ENCODE measurements at places on chromosomes 7 and 10.
A peak's percentile ranks its signal among the peaks of the same experiment; 100 is the strongest.

- DNase-seq, result no peak
These were observed 769.3 kb downstream of the KCNMA1 start for GRCh38 chr10:76868098-76868977.

DNA sequence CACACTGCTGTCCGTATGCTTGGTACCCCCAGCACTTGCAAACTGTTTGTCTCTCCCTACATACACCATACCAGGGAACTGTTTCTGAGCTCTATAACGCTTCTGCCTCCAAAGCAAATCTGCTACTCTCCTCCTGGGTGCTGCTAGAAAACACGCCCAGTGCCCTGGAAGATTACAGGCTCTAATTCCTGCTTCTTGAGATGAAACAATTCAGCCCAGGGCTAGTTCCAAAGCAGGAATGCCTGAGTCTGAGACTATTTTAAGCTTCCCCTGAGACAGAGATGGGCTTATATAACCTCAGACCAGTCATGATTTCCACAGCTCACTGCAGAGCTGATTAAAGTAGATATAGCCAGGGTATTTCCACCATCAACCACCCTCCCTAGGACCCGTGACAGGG is 327.1 kb downstream of the GPR158 start:
- DNase-seq, result no peak

GRCh38 chr7:124566583-124566982 is 199.0 kb downstream of the GPR37 start:
- DNase-seq, result no peak

DNA sequence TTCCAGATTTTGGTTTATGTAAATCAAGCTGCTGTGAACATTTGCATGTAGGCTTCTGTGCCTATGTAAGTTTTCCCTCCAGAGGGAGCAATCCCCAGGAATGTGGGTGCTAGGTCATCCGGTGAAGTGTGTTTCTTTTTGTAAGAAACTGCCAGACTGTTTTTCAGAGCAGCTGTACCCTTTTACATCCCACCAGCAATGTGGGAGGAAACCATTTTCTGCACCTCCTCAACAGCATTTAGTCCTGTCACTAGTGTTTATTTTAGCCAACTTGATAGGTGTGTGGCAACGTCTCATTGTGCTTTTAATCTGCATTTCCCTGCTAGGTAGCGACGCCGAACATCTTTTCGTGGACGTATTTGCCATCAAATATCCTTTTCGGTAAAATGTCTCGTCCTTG is 395.7 kb upstream of the FOXK1 start:
- no peak for DNase-seq

GRCh38 chr10:64103750-64104470 is 582.7 kb downstream of the REEP3 start:
- no peak for DNase-seq

- DNase-seq, result no peak
These were observed 160.7 kb upstream of the ZNF32 start for GRCh38 chr10:43809211-43809930.

DNA sequence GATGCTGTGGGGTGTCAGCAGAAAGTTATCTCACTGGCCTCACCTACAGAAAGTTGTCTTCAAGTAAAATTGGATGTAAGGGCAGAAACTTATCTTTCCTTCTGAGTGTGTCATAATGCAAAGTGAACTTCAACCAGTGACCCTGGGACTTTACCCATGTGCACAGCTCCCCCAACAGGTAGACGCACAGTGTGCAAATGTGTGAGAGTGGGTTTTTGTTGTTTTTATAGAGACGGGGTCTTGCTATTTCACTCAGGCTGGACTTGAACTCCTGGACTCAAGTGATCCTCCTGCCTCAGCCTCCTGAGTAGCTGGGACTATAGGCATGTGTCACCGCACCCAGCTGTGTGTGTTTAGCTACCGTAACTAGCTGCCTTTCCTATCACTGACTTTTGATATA is 6.4 kb upstream of the KAZALD1 start:
- DNase-seq, result no peak

DNA sequence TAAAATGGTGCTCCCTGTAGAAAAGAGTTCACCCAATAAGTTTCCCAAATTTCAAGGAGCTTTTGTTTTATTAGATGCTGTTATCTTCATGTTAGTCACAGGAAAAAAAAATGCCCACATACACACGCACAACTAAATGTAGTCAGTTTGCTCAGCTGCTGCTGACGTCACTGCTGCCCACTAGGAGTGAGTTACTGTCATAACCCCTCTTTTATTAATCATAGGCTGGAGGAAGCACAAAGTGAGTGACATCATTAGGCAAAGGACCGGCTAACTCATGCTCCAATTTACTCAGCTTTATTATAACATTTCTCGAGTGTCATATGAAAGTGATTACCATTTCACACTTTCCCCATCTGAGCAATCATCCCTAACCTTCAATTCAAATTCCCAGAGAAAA is 6.7 kb upstream of the INHBA start:
- DNase-seq, result peak; percentile 95

- peak; percentile 86 for DNase-seq
These were observed 6.8 kb upstream of the LAT2 start for GRCh38 chr7:74202841-74203556.

DNA sequence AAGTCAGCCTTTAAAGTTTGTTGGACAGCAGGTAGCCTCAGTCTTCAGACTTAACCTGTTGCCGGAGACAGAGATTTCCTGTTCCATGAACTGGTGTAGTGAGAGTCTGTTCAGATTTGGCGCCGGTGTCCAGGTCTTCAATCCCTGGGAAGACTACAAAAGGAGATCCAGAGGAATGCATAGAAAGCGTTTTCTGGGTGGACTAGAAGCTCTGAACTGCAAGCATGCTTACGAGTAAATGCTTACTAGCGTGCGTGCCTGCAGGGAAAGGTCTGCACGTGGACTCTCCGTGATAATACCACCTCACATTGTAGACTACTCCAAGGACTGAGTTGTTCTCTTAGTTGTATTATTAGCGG is 878 bp downstream of the GLRX3 start:
- no peak for DNase-seq

DNA sequence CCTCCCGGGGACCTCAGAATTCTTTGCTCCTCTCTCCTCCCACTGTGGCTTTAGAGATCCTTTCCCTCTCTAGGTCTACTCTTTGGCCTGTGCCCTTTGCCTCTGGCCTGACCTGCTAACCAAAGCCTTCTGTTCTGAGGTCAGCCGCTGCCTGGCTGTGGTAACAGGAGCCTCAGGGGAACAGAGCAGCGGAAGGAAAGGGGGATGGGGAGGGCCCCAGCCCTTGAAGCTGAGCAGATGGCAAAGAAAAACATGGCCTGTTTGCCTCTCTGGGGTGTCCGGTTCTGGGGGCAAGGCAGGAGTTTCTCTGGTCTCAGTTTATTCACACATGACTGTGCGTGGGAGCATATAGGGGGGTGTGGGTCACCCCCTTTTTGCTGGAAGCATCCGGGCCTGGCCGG is 28.2 kb downstream of the COL26A1 start:
- DNase-seq, result no peak

DNA sequence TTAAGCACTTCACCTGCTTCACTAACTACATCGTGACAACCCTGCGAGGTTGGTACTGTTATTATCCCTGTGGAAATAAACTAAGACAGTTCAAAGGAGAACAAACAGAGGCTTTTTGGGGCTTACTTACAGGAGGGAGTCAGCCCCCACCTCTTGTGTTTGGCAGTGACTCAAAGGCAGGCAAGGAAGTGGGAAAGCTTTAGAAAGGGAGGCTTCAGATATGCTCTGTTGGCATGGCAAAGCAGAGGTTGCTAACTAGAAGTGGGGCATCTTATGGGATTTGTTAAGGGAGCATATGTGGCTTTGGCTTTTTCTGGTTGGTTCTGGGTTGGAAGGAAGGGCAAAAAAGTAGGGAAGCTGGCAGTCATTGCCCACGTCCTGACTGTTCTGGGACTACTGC is 84.8 kb upstream of the AOAH start:
- no peak for DNase-seq

- peak; percentile 45 for DNase-seq
These were observed 35.2 kb downstream of the CYP17A1 start for GRCh38 chr10:102801978-102802377.

GRCh38 chr7:115007751-115008150 is 85.9 kb downstream of the MDFIC start:
- DNase-seq, result no peak

- peak; percentile 89 for DNase-seq
These were observed 5.4 kb downstream of the WDR86 start for GRCh38 chr7:151404216-151405011.

DNA sequence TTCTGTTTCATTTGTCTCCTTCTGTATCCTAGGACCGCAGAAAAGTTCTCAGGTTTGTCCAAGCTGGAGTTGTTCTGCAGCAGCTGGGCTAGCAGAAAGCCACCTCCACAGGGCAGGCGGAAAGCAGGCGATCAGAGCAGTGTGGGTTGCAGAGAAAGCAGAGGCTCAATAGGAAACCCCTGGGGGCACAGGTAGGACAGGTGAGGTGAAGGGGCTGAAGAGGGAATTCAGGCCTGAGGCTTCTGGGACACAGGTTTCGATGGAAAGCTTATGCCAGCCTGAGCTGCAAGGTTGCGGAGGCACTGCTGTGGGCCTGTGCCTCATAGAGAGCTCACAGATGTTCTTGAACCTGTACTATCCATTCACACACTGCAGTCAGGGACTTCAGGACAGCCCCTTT is 194.9 kb upstream of the TPK1 start:
- DNase-seq, result no peak

- DNase-seq, result no peak
These were observed 61.6 kb upstream of the LBX1 start for GRCh38 chr10:101290881-101291280.

DNA sequence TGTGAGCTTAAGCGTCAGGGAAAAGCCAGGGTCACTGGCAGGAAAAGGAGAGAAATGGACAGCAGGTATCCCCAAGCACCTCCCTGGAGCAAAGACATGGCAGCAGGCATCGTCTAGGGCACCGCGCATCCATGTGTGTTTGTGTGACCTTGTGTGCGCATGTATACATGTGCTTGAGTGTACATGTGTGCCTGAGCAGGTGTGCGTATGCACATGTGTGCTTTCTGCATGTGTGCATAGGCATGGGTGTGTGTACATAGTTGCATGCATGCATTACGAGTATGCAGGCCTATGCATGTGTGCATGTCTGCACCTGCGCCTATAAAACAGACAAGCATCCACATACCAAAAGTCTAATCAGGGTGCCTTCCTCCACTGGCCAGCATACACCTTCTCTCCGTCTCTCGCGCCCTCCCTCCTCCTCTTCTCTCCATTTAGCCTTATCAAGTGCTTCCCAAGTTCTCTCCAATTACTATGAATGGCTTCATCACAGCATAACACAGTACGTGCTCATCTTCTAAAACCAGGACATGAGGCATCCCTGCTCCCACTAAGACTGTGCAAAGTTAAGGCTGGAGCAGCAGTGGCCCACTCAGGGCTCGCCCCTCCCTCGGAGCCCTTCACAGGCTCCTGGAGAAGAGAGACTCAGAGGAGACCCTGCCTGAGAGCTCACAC is 30.6 kb downstream of the RASGEF1A start:
- DNase-seq, result no peak

GRCh38 chr7:90552521-90552920 is 43.6 kb upstream of the CDK14 start:
- DNase-seq, result peak; percentile 47

DNA sequence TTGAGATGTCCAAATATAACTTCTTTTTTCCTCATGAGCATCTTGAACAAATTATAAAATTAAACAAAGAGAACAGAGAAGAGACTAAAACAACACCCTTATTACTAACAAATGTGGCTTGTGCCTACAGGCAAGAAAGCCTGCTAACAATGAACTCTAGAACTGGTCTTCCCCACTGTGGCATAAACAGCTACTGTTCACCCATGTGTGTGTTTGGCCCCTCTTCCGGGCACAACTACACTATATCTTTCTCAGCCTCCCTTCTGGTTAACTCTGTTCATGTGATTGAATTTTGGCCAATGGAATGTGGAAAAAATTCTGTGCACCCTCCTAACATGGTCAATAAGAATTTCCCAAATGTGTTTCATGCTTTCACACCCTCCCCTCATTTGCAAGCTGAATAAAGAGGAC is 117.0 kb downstream of the KBTBD2 start:
- no peak for DNase-seq

DNA sequence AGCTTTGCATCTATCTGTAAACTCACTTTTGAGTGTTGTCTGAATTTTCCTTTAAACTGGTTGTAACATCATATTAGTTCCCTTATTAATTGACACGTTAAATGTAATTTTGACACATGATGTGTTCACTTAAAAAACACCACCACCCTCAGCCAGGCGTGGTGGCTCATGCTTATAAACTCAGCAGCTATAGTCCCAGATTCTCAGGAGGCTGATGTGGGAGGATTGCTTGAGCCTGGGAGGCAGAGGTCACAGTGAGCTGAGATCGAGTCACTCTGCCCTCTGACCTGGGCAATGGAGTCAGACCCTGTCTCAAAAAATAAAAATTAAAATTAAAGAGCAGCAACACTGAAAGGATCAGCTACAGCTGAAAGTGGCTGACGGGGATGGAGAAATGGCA is 60.0 kb upstream of the CYTH3 start:
- DNase-seq, result peak; percentile 2

- no peak for DNase-seq
These were observed 1007.2 kb downstream of the REEP3 start for GRCh38 chr10:64528294-64529002.

GRCh38 chr7:159084069-159084801 is 60.4 kb downstream of the VIPR2 start:
- no peak for DNase-seq

DNA sequence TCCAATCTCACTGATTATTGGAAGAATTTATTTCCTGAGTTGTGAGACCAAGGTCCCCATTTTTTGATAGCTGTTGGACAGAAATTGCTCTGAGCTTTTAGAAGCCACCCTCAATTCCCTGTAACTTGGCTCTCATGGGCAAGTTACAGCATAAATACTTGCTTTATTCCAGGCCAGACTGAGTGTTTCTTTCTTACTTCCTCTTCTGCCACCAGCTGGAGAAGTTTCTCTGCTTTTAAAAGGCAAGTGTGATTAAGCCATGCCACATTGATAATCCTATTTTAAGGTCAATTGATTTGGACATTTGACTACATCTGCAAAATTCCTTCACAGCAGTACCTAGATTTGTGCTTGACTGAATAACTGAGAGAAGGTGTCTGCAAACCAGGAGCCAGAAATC is 14.1 kb upstream of the TAS2R41 start:
- DNase-seq, result peak; percentile 47

- DNase-seq, result no peak
These were observed 162.1 kb downstream of the NRG3 start for GRCh38 chr10:82037076-82037475.
